HS-5 (cell line): ENCODE measurements at places on chromosomes 13 and 19.

DNA sequence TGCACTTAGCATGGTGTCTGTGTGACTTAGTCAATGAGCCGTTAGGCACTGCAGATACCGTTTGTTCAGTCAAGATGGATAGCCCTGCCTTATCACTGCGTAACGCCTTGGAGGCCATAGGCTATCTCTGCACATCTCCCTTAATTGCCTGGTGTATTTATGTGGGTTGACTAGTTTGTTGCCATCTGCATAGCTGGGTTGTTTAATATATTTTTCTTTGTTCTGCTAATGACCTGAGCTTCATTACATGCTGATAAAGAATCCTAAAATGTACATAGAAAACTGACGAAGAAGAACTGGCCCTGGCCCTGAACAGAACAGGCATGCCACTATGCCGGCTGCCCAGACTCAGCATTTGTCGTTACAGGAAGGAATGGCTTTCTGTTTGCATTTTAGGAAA, 297.8 kb downstream of the SHISA2 start:
- DNase-seq = no peak

GRCh38 chr19:2589441-2589840, 113.1 kb downstream of the GNG7 start:
- no peak for DNase-seq

- no peak for DNase-seq
These were observed 103.5 kb upstream of the SERP2 start for GRCh38 chr13:44270150-44270549.

DNA sequence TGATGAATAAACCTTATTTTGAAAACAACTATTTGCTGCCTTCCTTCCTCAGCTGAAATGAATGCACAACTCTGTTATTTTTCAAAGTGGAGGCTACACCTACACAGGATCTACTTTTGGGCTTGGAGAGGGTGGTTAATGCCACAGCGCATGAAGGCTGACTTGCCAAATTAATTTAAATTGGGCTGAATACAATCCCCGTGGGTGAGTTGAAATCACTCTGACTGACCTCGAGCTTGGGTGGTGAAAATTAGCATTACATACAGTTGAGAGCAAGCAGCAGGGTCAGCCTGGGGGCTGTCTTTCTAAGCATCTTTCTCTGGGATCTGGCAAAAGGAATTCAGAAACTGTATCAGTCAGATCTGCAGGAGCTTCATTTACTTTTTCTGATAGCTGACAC, 38.5 kb downstream of the TPT1 start:
- DNase-seq = no peak

GRCh38 chr13:28337166-28338005, 157.5 kb downstream of the FLT1 start:
- peak; percentile 40 for DNase-seq

GRCh38 chr19:14916848-14917247, 24.4 kb upstream of the OR7C2 start:
- no peak for DNase-seq

DNA sequence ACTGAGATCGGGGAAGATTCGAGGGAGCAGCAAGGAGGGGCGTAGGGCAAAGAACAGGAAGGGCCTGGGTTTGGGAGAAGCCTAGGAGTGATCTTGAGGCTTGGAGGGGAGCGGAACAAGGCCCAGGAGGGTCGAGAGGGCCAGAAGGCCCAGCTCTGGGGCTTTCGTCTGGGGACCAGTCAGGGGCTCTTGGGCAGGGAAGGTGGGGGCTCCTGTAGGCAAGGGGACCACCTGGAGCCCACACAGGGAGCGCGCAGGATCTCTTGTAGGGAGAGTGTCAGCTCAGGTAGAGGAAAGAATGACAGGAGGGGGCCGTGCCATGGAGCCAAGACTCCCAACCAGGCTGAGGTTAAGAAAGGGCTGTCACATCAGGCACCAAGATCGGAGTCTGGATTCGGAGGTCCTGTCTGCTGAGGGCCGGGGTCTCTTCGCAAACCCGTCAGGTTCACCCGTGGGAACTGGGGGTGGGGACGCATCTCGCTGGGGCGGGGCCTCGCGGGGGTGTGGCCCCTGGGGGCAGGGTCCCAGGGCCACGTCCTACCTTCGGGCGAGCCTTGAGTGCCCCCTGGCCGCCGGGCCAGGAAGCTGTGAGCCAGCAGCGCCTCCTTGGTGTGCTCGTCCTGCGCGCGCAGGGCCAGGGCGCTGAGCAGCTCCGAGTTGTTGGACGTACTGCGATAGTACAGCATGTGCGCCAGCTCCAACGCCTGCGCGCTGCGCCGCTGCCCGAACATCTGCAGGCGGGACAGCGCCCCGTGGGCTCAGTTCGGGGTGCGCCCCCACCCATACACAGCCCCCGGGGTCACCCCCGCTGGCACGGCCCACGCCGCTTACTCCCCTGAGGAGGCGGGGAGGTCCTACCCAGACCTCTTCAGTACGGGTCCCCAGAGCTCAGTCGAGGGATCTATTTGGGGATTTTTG, 8.4 kb downstream of the EMP3 start:
- no peak for DNase-seq

GRCh38 chr19:39833160-39833463, 850 bp downstream of the DYRK1B start:
- no peak for DNase-seq

GRCh38 chr13:106651442-106651841, 83.5 kb upstream of the ARGLU1 start:
- DNase-seq = no peak

DNA sequence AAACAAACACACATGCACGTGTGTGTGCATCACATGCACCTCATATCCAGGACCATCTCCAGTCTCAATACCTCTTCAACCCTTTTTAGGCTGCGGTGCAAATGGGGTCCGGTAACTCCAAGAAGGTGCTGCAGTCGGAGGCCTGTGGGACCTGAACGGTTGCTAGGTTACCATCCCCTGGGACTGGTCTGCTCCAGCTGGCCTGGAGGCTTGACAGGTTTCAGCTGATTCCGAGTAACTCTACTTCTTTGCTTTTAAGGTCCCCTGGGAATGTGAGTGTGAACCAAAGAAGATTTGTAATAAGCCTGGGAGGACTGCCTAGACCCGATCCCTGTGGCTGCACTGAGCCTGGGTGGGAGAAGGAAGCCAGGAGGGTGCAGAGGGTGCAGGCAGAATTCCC, 117.5 kb downstream of the CCNA1 start:
- DNase-seq = no peak

GRCh38 chr13:77026255-77026860, 601 bp downstream of the FBXL3 start:
- no peak for DNase-seq

DNA sequence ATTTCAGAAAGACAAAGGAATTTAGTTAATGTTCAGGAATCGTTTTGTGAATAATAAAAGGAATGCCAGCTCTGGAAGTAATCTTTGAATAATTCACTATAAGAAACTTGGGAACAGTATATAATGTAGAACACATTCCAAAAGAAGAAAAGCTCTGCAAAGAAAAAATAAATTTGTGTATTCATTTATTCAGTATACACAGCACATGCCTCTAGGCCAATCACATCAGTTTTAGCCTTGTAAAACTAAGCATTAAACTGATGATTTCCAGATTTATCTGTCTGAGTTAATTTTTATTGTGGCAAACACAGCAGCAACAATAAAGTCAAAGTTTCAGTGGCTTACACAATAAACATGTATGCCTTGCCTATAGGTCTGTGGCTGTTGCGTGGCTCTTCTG, 5.7 kb upstream of the RXFP2 start:
- no peak for DNase-seq

- peak; percentile 29 for DNase-seq
These were observed 13.4 kb upstream of the SIGLEC12 start for GRCh38 chr19:51514866-51515481.

- no peak for DNase-seq
These were observed 74.4 kb downstream of the DPF1 start for GRCh38 chr19:38149661-38150061.

DNA sequence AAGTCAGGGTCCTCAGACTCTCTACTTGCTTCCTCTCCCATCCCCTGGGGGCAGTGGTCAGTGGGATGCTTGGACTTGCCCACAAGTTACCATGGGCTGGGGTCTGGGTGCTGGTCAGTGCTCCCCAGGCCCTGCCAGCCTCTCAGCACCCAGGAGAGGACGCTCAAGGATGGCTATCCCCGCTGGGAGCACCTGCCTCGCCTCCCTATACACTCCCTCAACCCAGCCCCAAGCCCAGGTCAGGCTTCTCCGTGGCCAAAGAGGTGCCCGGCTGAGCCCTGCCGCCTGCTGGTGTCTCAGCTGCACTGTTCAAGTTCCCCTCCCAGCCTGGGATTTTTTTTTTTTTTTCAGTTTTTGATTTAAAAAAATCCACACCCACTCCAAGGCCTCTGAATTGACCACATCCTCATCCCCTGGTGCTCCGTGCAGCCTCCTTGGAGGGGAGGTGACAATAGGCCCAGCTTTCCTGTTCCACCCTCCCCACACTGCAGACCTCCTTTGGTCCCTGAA, 10.8 kb downstream of the F2RL3 start:
- no peak for DNase-seq

DNA sequence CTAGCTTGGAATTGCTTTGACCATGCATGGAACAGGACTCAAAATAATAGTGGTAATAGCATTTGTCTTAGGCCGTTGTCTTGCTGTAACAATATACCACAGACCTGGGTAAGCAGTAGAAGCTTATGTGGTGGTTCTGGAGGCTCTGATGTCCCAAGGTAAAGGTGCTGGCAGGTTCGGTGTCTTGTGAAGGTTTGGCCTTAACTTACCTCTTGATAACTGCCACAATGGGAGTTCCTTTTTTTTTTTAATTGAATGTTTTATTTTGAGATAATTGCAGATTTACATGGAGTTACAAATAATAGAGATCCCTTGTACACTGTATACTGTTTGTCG, 5.8 kb downstream of the RPL21 start:
- DNase-seq = no peak

- DNase-seq = no peak
These were observed 174.3 kb downstream of the TSHZ3 start for GRCh38 chr19:31174948-31175347.

DNA sequence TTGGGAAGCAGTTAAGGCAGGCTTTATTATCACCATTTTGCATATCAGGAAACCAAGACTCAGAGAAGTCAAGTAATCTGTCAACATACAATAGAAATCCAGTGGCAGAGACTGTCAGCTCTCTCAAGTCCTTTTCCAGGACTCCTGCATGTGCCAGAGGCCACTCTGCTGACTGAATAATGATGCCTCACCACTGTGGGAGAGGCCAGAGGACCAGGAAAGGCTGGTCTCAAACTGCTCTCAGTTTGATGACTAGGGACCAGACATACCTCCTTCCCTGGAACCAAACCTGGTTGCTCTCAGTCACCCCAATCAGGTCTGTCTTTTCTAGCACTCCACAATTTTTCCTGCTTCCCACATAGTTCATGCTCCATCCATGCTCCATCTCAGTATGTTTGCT, 8.0 kb downstream of the RNASEH2B start:
- DNase-seq = no peak

- no peak for DNase-seq
These were observed 1.9 kb downstream of the PLIN4 start for GRCh38 chr19:4516199-4516938.

- no peak for DNase-seq
These were observed 13.8 kb downstream of the ATP12A start for GRCh38 chr13:24693862-24694471.

- no peak for DNase-seq
These were observed at the start of gene TEKTIP1 for GRCh38 chr19:3538965-3539755. TEKTIP1 (plus strand) TSS chr19:3539174; CDS start chr19:3539178, 4 bp downstream.

- DNase-seq = no peak
These were observed 8.4 kb downstream of the PCDH9 start for GRCh38 chr13:67221630-67222226.

DNA sequence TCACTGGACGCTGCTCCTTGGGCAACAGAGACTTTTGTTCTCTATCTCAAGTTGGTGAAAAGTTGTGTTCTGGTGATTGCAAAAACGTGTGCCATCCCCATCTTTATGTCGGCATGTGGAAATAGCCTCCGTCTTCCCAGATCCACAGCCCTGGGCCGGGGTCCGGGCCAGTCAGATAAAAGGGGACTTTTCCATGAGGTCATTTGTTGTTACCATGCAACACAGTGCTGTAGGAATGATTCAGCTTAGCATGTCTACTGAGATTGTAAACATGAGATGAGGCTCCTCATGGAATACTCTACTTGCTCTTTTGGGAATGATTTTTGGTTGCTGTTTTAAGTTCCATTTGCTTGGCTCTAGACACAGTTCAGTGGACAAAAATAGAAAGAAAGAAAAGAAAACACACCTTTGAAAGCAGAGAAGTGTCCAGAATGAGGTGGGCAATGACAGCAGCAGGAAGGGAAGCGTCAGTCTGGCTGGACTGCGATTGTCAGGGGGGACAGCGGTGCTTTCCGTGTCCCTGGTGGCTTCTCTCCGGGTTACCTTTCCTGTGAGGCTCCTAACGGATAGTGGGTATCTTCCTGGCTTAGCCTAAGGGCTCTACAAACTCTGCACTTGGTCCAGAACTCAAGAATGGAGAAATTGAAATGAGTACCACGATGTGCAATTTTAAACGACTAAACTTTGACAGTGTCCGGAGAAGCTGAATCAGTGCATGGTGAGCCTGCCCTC, 91.6 kb downstream of the TEX29 start:
- no peak for DNase-seq
